ENCODE measurements at places on chromosomes 6 and 20.

GRCh38 chr6:158067436-158068015 is 85.9 kb downstream of the SYNJ2 start:
- DNase-seq: no peak

DNA sequence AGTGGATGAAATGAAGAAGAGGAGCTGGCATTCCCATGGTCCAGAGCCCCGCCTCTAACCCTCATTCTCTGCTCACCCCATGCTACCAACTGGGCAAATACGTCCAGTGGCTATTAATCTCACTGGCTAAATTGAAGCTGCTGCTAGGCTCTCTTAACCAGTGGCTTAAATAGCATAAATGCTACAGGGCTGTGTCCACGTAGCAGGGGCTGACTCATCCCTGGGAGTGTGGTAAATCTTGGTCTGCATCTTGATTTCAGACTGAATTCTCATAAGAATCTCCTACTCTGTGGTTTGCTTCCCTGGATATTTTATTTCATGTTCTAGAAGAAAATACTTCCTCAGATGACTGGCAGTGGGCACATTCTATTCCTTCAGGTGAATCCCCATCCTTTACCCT is 193.1 kb upstream of the ARG1 start:
- no peak for DNase-seq

DNA sequence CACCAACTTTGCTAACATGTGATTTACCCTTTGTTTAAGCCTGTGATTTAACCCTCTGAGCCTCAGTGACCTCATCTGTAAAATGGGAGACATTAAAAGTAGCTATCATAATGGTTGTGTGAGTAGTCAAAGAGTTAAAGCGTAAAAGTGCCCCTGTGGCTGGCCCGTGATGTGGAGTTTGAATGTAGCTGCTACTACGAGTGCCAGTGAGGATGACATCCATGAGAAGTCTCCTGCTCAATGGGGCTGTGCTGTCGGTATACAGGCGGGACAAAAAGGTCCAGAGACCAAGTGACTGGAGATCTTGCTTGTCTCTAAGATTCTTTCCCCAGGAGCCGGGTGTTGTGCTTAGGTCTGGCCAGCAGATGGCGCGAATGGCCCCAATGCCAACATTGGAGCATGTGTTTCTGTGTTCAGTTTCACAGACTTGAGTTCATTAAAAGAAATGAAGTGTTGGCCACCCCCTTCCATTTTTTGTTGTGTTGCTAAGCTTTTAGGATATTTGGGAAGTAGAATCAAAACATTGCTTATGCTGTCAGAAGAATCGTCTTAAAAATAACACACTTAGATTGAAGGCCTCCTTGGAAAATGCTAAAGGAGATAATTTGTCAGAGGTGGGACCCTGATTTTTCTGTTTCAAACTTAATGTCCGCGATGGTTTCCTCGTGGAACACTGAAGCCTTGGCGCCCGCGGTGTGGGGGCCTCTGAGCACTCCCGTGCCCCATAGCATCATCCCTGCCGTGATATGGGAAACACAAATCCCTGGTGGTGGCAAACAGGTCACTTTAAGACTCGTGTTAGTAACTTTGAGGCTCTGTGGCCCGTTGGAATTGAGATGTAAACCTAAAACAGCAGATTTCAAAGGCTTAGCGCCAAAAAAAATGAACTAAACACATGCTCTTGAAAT is 9.3 kb upstream of the RBM38 start:
- DNase-seq: peak; percentile 76

GRCh38 chr6:146937316-146937715 is 266.9 kb upstream of the STXBP5 start:
- no peak for DNase-seq

GRCh38 chr6:12911427-12911826 is 194.9 kb downstream of the PHACTR1 start:
- DNase-seq: peak; percentile 39

- DNase-seq: no peak
Observed at GRCh38 chr6:140660295-140660694, 1285.8 kb upstream of the CITED2 start.

DNA sequence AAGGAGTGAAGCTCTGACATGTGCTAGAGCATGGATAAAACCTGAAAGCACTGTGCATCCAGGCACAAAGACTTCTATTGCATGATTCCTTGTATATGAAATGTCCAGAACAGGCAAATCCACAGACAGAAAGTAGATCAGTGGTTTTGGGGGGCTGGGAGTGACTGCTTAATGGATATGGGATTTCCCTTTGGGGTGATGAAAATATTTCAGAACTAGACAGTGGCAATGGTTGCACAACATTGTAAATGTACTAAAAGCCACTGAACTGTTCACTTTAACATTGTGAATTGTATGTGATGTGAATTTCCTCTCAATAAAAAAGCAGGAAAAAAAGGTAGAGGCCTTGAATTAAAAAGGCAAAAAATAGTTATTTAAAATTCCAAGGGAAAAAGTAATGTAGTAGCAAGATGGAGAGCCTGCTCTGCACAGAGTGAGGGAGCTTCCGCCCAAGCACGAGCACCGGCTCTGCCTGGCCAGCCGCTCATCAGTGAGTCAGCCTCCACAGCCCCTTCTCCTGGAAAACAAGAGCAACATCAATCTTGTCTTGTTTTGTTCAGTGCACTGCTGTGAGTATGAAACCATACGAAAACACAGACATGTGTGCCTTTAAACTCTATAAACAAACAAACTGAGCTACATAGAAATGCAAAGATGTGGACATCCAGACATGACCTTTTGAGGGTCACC is 74.6 kb upstream of the THBS2 start:
- DNase-seq: no peak

DNA sequence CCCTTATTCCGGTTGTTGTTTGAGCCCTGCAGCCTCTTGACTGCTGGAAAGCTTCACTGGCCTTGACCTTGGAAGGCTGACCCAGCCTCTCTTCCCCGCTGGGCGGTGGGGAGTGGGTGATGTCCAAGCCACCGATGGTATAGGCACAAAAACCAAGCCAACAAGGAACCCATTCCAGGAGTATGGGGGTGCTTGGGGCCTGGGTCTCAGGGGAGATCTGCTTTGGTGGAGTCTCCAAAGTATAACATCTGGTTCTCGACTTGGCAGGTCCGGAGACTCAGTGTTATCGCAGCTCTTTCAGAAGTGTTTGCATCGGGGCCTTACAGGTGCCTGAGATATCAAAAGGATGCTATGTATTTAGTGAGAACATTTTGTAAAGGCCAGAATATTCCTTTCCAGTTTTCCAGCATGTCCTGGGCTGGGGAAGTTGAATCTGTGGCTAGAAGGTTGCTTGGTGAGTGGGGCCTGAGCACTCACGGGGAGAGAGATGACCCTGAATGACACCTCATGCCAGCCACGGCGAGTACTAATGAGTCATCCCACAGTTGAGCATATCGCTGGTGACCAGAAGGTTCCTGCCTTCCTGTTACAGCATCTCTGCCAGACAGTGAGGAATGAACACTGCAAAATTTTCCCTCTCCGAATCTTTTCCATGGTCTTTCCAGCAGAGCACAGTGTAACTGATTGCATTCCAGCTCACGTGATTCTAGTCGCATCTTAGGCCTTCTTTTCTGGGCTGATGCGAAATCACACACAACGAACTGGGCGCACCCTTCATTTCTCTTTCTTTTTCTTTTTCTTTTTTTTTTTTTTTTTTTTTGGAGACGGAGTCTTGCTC is 133.9 kb downstream of the ZDHHC14 start:
- DNase-seq: no peak

- DNase-seq: no peak
Observed at GRCh38 chr6:44219053-44219814, 2.5 kb downstream of the MYMX start.

DNA sequence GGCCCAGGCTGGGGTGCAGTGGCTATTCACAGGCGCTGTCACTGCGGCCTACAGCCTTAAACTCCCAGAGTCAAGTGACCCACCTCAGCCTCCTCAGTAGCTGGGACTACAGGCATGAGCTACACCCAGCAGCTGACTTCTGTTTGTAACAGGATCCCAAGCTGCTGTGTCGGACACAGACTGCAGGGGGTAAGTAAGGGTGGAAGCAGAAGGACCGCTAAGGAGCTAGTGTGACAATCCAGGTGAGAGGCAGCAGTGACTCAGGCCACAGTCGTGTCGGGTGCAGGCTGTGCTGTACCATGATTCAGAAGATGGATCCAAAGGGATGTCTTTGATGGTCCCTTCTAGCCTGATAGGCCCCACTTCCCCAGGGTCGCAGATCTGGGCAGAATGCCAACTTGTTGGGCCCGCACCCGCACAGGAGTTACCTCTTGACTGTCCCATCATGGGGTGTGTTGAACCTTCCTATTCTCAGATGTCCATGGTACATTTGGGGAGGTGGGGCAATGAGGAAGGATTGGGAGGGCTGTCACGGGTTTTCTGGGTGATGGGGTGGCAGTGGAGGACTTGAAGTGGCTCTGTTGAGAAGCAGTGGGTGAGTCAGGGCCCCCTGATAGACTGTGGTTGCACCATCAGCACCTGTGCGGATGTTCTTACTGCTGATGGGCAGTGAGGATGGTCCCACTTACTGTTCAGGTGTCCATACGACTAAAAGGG is 25.3 kb downstream of the AAR2 start:
- no peak for DNase-seq

DNA sequence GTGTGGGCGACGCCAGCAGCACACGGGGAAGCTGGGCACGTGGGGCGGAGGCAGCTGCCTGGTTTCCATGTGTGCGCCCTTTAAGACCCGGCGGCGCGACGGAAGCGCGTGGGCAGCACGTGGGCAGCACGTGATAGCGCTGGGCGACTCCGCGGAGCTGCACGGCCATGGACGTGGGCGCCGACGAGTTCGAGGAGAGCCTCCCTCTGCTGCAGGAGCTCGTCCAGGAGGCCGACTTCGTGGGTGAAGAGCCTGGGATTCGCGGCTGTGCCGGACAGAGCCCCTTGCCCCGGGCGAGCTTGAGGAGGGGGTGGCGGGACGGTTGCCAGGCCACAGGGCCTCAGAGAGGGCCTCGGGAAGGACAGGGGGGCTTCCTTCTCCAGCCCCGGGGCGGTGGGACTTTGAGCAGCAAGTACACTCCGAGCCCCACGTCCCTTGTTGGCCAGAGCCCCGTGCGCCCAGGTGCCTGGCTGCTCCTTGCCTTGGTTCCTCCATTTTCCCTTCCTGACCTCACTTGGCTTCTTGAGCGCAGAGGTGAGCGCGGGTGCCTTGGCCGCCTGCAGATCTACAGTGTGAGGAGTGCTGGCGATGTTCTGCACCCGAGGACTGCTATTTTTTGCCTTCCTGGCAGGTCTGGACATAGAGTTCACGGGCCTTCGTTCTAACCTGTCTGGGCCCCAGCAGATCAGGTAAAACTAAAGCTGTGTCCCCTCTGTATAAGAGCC is at the start of gene PNLDC1:
Gene PNLDC1 (plus strand): TSS at position 136 of the 725 bp plus-strand sequence. CDS start 32 bp downstream, at position 168.
- no peak for DNase-seq

DNA sequence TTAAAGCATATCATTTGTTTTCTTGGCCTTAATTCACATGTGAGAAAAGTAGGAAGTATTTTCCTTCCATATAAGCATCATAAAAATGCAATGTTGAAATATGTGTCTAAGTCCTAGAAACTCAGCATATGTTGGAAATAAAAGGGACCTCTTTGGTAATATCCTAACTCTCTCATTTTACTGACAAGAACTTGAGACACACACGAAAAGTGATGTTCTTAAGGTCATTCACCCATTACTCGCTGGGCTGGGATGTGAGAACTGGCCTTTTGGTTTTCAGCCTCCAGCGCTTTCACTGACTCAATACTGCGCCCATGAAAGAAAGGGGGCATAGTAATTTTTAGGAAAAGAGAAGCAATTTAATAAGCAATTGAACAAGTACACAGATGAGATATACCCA is 153.5 kb upstream of the SCGN start:
- DNase-seq: no peak

All from putamen (tissue), 1 donor.